ENCODE measurements at places on chromosomes 1 and 21.

- no peak for ATAC-seq
These were observed 20.9 kb upstream of the PDXK start for GRCh38 chr21:43697758-43698643.

DNA sequence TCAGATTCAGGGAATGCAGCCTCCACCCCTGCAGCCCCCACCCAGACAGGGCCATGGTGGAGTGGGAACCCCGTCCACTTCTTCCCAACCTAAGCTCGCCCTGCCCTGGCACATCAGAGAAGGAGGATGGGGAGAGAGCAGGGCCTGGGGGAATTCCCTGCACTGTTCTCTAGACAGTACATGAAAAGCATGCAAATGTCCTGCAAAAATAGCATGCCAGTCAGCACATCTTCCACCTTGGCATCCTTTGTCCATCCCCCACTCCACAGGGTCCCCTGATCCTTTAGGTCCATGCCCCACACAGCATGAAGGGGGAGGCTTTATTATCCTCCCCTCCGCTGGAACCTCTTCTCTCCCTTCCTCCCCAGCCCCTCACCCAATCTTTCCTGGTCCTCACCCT lies 35.0 kb upstream of the RD3 start:
- ATAC-seq, result peak; percentile 26

DNA sequence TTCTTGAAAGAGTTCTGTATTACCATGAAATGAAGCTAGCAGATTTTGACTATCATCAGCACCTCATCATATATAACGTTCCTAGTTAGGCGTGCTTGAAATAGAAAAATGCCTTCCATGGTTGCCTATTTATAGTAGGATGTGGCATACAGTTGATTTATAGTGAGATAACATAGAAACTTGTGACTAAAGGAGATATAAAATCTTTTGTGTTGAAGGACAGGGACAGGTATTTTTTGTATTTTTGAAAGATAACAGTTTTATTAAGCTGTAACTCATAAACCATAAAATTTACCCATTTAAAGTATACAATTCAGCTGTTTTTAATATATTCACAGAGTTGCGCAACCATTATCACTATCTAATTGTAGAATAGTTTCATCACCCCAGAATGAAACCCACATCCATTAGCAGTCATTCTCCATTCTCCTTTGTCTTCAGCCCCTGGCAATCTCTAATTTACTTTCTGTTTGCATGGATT lies 19.3 kb downstream of the SPEN start:
- ATAC-seq, result no peak

DNA sequence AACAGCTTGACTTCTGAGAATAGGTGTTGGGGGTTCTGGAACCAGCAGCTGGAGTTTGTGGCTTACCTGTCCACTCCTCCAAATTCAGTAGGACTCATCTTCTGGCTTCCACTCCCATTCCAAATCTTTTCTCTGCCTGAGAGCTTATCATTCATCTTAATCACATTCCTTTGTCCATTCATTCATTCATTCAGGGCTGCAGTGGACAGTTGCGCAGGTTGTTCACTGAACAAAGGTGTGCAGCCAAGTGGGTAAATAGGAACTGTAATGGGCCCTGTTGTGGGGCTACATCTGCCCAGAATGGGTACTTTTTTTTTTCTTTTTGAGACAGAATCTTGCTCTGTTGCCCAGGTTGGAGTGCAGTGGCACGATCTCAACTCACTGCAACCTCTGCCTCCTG lies 3.4 kb upstream of the HSPG2 start:
- no peak for ATAC-seq

DNA sequence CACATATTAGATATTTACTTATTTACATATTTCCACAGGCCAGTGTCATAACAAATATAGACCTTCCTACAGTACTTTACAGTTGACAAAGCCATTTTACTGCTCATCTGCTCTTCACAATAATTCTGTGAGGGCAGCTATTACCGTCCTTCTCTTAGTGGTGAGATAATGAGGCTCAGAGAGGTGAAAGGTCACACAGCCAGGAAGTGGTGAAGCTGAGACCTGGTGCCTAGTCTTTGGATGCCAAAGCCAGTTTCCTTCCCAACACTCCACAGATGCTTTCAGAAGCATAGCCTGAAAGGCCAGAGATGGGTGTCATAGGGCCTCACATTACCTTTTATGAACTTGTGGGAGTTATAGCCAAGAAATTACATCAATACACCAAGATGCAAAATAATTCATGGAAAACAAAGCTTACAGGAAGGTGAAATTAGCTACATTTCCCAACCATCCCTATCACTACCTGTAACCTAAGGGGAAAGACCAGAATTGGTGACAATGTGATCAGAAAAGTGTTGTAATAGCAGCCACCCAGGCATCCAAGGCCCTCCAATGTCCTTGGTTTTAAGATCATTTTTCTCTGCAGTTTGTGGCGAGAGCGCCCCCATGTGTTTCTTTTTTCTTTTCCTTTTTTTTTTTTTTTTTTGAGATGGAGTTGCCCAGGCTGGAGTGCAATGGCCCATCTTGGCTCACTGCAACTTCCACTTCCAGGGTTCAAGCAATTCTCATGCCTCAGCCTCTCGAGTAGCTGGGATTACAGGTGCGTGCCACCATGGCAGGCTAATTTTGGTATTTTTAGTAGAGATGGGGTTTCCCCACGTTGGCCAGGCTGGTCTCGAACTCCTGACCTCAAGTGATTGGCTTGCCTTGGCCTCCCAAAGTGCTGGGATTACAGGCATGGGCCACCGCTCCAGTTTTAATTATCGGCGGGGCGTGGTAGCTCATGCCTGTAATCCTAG lies 26.5 kb upstream of the RPL11 start:
- no peak for ATAC-seq

- no peak for ATAC-seq
These were observed 80.2 kb downstream of the MAST2 start for GRCh38 chr1:45883658-45884057.

DNA sequence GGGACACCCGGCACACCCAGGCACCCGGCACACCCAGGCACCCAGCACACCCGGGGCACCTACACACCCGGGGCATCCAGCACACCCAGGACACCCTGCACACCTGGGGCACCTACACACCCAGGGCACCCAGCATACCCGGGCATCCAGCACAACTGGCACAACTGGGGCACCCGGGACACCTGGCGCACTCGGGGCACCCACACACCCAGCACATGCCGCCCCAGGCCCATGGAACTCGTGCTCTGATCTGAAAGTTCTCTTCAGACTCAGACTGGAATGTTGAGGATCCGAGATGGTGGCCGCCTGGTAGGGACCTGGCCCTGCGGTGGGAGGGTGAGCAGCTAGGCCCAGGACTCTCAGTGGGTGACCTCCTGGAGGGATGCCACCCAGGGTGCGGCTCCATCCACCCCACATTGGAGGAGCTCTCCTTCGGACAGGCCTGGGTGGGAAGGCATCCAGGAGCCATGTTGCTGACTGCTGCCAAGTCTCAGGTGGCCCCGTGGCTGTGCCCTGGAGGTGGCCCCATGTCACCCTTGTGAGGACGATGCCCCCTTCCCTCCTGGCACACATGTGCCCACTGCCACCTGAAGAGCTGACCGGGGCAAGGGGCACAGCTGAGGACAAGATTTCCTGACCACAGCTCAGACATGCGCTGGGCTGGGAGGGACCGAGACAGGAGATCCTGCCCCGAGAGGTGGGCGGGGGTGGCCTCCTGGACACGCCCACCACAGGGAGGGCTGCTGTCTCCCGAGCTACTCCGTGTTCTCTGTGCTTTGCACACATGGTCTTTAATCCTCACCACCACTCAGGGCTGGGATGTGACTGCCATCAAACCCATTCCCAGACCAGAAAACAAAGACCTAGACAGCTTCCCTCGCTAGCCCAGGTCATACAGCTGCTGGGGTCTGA lies 37.0 kb downstream of the UBE2G2 start:
- ATAC-seq, result peak; percentile 1

DNA sequence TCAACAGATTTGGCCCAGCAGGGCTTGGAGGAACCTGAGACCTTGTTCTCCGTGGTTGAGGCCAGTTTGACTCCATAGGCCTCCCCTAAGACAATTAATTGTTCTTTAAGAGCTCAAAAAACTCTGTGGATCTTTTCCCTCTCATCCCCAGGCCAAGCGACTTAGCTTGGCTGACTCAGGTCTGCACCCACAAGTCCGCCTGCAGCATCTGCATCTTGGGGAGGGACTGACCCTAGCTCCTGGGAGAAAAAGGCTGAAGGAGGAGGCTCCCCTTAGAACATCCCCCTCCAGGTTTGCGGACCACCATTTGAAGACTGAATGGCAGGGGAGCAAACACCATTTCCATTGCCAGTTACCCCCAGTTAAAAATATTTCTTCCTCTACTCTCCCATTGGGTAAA lies 1.5 kb upstream of the HES2 start:
- no peak for ATAC-seq

DNA sequence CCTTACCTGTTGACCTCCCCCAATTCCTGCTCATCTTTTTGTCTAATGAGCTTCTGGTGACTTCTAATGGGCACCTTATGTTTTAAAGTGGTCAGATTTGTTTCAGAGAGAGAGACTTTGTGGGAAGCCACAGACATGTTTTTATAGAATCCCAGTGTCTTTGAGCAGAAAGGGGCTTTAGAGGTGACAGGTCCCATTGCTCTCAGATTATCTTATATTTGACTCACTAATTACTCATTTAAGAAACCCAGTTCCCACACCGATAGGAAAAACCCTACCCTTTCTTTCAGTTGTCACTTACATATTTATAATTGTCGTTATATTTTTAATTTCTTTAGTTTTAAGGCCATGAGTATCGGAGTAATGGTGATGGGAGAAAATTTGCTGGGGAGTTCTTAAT lies 215.5 kb downstream of the CAMTA1 start:
- no peak for ATAC-seq

- ATAC-seq, result no peak
These were observed 63.5 kb downstream of the SKI start for GRCh38 chr1:2291577-2291976.

DNA sequence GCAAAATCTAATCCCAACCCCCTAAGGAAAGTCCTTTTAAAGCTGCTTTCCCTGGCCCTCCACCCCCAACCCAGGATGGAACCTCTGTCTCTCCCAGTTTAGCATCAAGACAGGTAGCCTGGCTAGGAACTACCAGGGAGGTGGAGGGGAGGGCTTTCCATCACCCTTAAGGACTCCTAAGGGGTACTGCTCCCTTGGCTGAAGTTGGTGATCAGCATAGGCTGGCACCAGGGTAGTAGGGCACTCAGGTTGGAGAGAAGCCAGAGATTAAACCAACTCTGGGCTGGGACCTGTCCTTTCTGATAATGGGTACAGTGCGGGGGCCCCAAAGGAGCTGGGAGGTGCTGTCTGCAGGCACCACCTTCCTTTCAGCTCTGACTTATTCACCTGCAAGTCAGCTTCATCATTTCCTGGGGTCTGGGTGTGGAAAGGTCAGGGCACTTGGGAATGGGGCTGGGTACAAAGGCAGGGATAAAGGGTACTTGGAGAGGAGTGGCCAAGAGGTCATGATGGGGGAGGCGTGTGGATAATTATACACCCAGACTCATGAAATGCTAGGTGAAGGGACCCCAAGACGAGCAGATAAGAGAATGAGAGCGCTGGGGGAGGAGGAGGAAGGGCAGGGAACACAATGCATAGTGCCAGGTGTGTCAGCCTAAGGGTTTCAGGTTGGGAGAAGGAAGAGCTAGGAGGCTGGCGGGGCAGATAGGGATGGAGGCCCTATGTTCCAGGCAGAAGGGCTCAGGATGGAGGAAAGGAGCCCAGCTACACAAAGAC lies 1.2 kb downstream of the ARHGEF2 start:
- ATAC-seq, result peak; percentile 2

DNA sequence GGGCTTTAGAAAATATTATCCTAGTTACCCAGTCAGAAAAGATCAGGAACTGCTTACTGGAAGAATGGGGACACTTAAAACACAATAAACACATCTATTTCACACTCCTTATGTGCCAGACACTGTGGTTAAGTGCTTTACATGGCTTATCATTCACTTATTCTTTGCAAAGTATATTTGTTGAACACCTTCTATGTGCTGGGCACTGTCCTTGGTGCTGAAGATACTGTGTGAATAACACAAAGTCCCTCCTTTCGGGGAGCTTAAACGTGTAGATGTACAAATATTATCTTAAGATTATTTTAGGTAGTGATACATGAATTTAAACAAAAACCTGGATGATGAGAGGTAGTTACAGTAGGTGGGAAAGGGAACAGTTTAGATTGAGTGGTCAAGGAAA lies 169.3 kb downstream of the ST6GALNAC5 start:
- no peak for ATAC-seq

DNA sequence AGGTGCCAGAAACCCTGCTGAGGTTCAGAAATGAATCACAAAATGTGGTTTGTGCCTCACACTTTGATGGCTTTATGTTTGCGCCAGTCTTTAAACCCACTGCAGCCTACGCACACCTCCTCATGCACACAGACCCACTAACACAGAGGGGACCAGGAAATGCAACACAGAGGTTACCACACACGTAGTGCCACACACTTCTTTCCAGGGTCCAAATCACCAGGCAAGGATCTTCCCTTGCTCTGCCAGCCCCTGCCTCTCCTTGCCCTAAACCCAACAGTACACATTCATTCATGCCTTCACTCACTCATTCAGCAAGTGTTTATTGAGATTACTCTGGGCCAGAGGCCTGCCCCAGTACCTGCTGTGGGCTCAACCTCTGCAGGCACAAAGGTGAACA lies 17.5 kb downstream of the MAB21L3 start:
- no peak for ATAC-seq

DNA sequence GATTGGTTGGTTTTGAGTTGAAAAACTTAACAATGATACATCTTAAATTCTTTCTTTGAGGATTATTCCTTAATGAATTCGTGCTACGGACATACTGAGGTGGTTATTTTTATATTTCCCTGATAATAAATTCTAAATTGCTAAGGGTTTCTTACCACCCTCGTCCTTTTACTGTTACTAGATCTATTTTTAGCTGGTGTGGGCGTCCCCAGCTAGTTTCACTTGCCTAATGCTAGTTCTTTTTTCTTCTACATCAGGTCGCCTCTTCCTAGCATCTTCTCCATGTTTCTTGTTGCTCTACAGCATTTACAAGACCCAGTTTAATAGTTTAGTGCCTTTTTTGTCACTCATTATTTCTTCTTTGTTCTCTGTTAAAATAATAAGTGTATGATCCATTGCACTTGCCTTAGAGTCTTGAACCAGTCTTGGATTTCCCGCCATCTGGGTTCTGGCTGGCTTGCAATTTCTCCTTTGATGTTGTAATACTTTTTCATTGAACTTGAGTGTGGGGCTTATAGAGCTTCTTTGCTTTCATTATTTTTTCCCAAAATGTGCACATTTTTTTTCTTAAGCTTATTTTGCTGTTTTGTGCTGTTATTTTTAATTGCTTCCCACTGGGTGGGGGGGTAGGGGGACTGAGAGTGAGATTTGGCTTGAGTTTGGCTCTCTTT lies 677 bp upstream of the HSD11B1 start:
- ATAC-seq, result no peak

DNA sequence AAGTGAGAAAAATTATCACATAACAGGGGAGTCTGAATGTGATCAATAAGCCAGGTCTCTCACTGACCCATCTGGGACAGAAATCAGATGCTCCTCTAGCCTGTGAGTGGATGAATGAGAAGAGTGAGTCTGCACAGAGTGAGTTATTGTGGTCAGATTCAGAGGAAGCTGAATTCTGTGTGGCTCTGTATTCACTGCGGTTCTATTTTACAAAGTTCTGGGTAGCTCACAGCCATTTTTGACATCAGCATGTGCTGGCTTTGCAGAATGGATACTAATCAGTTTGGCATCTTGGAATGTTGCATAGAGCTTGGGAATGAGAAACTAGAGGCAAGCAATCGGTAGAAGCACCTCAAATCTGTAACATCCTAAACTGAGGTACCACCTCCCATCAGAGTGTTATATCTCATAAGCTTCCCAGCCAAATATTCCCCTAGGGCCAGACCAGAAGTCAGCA lies 3.8 kb downstream of the COLGALT2 start:
- ATAC-seq, result no peak

Data from esophagus mucosa (tissue), 1 donor.